ENCODE measurements at places on chromosomes 6 and 20.
A peak's percentile ranks its signal among the peaks of the same experiment; 100 is the strongest.

DNA sequence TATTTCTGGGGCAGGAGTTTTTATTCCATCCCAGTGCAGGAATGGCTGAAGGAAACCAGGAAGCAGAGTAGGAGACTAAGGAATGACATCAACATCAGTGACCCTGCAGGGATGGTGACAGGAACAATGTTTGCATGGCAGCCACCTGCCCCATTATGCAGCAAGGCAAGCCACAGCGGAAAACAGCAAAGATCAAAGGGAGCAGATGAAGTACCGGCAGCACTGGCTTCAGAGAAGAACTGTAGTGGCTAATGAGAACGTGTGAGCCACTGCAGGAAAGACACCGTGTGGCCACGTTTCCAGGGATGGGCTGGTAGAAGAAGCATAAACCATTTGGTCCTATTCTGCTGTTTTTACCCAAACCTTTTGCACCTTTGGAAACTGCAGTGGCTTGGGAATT is 52.9 kb upstream of the TAB2 start:
- DNase-seq = no peak

DNA sequence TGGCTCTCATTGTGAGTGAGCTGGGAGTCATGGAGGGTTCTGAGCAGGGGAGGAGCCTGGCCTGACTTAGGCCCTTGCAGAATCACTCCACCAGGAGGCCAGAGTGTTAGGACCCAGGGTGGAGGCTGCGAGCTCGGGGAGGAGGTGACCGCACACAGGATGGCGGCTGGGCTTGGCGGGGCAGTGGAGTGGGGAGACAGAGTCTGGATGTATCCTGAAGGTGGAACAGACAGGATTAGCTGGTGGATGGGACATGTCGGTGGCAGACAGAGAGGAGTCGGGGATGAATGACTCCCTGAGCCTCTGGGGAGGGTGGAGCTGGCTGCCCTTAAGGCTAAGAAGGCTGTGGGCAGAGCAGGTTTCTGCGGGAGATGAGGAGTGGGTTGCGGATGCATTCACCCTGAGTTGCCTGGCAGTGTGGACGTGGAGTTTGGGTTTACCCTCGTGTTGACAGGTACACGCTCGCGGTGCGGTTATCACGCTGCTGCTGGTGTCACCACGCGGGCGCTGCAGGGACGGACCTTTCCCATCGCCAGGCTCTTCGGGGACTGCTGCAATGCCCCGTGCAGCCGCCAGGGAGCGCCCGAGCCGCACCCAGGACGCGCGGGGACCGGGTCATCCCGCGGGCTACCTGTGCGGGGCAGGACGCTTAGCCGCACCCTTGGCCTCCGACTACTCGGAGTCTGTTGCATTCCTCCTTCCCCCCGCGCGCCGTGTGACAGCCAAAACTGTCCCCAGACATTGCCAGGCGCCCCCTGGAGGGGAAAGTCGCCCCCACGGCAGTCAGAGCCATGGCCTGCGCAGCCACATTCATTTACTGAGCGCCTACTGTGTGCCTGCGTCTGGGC is 43.0 kb upstream of the PTGIS start:
- DNase-seq = peak; percentile 90

GRCh38 chr6:29426654-29427053 is 11.9 kb downstream of the OR12D1 start:
- peak; percentile 7 for DNase-seq

- DNase-seq = no peak
Observed at GRCh38 chr6:55578537-55579363, at the start of gene HMGCLL1. Gene HMGCLL1 (minus strand): TSS chr6:55579192. CDS start chr6:55579055, 137 bp downstream.

DNA sequence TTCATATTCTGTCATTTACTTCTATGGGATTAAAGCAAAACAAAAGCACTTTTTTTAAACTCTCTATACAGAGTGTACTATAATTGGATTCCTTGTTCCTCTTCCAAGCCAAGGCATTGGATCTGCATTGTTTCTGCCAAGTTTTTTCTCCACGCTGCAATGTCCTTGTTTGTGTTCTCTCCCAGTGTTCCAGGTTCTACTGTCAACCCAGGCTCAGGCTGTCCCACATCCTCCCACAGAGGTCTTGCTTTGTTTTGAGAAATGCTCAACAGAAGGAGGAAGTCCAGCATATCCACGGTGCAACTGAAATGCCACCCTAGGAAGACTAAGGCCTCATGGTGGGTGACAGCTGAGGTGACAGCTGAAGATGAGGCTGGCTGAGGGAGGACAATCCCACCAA is 287.1 kb upstream of the PRDM1 start:
- DNase-seq = peak; percentile 59

DNA sequence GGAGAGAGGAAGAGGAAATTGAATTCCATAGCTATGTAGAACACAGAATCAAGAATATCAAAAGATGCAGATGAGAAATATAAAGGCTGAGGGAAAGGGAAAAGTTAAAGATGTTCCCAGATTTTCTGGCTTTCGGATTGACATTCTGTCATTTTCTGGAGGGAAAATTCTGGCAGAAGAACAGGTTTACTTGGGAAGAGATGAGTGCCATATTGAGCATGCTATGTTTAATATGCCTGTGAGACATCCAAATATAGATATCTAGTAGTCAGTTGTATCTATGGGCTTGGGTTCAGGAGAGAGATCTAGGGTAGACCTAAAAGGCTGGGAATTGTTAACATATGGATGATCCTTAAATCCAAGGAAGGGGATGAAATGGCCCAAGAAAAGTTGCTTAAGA is 181.9 kb upstream of the ARG1 start:
- DNase-seq = no peak

DNA sequence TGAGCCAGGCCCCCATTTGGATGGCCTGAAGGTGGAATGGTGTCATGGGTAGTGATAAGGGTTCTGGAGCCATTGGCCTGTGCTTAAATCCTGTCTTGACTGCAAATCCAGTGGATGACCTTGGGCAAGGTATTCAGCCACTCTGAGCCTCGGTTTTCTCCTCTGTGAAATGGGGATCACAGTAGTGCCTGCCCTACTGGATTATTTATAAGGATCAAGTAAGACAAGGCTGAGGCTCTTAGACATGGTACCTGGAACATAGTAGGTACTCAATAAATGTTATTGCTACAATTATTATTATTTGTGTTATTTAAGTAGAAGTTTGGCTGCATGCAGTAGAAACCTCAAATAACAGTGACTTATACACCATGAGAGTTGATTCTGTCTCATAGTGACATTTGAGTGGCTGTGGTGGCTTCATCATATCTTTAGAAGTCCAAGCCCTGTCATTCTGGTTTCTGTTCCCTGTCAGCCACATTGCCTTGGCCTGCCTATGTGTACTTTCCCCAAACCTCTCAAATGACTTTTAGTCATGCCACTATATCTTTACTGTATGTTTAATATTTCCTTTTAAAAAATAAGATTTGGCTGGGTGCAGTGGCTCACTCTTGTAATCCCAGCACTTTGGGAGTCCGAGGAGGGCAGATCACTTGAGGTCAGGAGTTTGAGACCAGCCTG is 37.6 kb upstream of the CHMP4B start:
- no peak for DNase-seq

DNA sequence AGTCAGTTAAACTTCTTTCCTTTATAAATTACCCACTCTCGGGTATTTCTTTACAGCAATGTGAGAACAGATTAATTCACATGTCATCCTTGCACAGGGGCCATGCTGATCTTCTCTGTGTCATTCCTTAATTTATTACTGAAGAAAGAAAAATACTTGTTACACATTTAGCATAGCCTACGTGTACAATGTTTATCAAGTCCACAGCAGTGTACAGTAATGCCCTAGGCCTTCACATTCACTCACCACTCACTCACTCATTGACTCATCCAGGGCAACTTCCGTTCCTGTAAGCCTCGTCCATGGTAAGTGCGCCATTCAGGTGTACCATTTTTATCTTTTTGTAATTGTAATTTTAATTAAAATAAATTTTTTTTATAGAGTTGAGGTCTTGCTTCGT is 73.6 kb downstream of the RSPH3 start:
- DNase-seq = no peak

DNA sequence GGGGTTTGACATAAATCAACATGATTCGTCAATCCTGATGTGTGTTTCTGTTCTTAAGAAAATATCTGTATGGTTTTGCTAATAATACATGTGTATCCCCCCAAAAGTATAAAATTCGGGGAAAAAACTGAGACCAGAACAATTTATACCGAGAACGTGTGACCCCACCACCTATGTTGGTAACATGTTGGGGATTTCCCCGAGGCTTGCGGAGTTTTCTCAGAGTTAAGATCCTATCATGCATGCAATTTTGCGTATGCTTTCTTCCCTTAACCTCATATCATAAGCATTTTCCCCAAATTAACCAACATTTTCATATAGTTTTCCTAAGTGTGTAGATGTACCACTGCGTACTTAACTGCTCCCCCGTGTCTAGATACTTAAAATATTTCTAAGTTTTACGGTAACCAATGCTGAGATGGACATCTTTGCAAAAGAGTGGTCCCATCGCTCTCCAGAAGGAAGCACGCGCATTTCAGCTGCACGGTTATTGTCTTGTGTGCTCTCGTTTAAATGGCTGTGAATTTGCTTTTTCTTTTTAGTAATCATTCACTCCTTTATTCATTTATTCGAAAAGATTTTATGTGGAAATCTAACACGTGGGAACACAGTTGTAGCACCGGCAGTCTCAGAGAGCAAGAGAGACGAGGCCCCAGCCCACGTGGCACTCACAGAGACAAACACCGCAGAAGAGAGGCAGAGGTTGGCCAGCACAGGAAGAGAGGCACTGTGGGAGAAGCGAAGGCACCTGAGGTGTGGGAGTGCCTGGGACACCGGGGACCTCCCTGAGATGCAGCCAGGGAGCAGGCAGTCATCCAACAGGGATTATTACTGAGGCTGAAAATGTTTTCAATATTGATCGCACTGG is 13.2 kb upstream of the IRF4 start:
- DNase-seq = no peak

- no peak for DNase-seq
Observed at GRCh38 chr6:90362318-90362717, 65.7 kb upstream of the BACH2 start.

DNA sequence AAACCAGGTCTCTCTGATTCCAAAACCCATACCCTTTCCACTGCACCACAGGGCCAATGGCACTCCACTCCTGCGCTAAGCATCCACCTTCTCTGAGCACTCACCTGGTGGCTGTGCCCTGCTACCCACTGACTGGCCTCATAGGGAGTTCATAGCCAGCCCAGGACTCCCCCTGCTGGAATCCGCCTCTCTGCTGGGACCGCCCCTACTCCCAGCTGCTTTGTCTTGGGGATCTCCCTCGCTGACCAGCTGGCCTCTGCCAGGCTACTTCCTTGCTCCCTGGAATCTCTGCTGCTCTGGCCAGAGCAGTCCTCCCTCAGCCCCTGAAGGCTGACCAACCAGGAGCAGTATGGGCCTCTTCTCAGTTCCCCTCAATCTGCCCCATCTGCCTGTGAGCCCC is 129.7 kb downstream of the FAXC start:
- no peak for DNase-seq

DNA sequence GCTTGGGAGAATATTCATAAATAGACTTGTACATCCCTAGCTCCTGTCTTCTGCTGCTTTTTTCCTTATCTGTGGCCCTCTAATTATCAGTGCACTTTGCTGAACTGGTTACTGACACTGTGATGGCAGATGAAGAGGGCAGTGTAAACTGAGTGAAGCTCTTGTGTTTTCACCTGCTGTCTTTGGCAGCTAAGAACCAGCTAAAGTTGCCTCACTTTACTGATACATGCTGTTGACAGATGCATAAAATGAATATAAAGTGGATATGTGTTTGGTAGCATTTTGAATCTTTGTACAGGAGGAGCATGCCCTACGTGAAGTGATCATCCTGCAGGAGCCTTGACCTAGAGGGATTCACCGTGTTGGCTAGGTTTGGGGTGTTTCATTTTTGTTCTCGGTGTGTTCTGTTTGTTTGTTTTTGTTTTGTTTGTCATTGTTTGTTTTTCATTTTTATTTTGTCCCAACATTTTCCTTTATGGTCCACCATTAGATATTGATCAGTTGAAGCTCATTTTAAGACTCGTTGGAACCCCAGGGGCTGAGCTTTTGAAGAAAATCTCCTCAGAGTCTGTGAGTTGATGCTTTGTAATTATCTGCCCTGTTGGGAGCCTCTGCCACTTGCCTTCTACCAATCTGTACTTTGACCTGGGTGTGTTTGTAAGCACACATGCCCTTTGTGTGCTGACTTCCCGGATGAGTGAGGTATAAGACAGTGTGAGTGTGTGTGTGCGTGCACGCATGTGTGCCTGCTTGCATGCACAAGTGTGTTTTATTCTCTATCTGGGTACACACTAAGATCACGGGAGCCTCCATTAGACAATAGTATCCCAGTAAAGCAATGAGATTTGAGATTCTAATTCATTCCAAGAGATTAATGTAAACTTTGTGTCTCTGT is 34.6 kb upstream of the MAPK13 start:
- no peak for DNase-seq

GRCh38 chr20:35615667-35616464 is at the start of gene SPAG4:
Gene SPAG4 (plus strand): TSS chr20:35615829. CDS start chr20:35616004, 175 bp downstream.
- peak; percentile 100 for DNase-seq

DNA sequence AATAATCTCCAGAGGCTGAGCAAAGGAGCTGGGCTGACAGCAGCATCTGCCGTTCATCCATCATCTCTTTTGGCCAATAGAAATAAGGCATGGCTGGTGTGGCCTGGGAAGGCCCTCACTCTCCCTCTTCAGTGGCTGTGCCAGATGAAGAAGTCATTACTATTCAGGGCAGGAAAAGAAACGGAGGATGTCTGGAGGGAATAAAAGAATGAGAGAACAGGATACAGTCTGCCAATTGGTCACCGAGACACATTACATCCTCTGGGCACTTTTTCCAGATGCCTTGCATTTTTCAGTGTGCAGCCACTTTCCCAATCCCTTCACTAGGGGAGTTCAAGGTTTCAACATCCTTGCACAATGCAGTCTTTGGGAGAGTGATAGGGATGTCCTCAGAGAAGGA is 32.2 kb upstream of the VGLL2 start:
- no peak for DNase-seq

DNA sequence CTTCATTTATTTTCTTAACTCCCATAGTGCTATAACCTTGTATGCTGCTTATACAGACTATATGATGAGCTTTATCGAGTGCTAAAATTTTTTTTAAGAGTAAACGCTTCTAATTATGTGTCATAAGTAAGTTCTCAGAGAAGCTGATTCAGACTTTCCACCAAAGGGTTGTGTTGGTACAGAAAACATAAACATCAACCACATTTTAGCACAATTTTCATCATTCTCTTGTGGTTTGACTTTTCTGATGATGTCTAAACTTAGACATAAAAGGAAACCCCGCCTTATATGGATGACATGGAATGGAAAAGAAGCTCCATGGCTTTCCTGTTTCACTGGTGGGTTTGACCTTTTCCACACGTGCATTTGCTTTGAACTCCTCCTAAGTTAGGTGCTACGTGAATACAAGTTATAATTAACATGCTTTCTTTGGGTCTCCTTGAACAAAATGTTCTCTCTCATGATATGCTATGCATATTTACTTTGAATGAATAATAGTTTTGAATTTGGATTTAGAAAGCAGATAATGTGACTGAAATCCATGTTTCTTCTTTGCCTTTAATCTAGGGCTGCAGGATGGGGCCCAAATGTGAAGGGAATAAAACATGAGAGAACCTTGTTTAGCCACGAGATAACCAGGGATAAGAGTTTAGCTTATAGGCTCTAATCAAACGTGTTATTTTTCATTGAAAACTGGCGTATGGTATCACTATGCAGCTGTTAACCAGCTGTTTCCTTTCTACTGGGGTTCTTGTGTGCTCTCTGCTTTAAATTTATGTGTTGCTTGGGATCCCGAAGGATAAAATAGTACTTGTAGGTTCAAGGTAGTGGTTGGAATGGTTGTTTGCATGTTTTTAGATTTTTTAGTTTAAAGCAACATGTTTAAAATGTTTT is 127.1 kb upstream of the AHI1 start:
- no peak for DNase-seq
